ENCODE measurements at places on chromosomes 7 and 10.

DNA sequence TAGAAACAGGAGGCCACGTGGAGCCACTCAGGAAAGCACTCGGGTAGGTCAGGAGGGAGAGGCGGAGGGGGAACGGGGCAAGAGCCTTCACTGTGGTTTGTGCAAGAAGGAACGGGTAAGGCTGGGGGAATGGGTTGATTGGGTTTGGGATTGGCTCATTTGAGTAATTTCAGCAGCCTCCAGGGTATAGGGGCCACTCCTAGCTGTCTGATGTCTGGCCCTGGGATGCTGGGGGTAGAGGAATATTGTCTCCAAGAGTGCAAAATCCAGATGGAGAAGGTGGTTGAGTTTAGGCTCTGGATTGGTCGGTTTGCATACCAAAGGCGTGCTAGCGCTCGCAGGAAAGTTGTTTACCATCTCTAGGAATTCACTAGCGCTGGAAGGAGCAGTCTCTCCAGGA is 47.2 kb downstream of the MYL10 start:
- no peak for DNase-seq

DNA sequence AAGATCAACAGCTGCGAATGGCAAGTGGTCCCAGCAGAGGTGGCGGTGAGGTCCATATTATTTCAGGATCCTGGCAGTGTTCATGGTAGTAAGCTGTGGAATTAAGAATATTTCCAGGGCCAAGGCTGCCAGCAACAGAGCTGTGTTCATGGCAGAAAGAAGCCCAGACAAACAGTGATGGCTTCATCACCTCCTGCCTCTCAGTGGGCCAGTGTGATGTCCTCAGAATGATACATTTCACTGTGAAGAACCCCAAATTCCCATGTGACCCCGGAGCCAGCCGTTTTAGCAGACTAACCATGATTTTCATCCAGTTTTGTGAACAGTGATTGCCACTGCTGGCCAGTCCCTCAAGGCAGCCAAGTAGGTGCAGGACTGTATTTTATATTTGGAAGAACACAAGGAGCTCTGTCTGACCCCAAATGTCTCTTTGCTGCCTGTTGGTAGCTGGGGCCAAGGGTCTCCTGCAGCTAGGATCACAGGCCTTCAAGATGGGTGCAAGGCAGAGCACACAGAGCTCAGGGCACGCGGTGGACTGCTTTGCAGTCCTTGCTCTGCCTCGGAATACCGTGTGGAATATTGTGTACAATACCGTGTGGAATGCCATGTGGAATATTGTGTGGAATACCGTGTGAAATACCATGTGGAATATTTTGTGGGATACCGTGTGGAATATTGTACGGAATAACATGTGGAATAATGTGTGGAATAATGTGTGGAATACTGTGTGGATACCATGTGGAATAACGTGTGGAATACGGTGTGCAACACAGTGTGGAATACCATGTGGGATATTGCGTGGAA is 132.3 kb upstream of the CHST15 start:
- DNase-seq: no peak

DNA sequence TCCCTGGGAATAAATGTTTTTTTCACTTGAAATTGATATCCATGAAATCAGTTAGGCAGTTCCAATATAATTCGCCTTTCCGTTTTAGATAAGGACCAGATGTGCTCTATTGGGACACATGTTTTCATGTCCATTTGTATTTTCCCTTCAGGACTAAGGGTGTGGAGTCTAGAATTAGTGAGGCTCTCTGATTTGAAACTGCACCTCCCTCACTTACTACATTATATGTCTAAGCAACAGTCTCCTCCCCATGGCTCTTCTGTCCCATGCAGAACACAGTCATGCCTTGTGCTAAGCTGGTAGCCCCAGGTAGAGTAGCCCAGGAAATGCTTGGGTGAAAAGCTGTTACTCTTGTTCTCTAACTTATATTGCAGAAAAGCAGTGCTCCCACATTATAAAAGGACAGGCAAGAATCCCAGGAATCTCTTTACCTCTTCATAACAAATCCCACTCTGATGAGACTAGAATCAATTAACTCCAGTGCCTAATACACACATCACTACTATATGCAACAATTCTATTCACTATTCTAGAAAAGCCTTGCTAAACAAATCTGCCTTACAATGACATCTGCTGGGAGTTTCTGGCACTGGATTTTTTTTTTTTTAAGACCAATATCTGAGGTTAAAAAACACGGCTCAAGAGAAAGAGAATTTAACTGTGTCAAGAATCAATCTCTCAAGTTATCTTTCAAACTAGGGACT is 293.9 kb downstream of the SNX13 start:
- no peak for DNase-seq

DNA sequence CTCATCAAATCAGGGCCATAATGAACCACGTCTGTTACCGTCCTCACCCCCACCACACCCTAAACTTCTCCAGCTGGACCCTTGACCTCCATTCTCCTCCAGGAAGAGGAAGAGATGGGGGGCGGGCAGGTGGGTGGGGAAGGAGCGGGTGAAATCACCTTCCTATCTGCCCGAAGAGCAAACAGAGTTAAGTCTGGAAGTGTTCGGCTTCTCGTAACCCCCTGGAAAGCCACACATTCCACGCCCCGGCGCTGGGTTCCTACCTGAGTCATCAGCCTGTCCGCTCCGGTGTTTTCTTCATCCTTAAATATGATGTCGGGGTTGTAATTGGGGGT is 736 bp downstream of the SHH start:
- no peak for DNase-seq

All from stimulated activated CD8-positive, alpha-beta memory T cell treated with anti-CD3 and anti-CD28 coated beads, Interleukin-7, amount 100 ng/mL, for 4 hours (primary cell).